Natural killer cell treated with Interleukin-12 subunit alpha and Interleukin-12 subunit beta and Interleukin-15 and Interleukin-18, amount 100 ng/mL, for 72 hours (primary cell): ENCODE measurements at places on chromosomes 1 and 21.

- DNase-seq: no peak
- peak overlapping the region; percentile 16 for H3K4me3 ChIP-seq
- peaks cover 8% of the 10 kb centered on the region for H3K27me3 ChIP-seq
- H3K4me1 ChIP-seq: peaks cover 47% of the 10 kb centered on the region
- H3K36me3 ChIP-seq: no peaks in the 10 kb centered on the region
- peak overlapping the region; percentile 32 for H3K27ac ChIP-seq
Observed at GRCh38 chr1:117363571-117364048, 3.6 kb upstream of the MAN1A2 start.

GRCh38 chr1:199298825-199299224, 660.0 kb downstream of the PTPRC start:
- no peaks in the 10 kb centered on the region for H3K36me3 ChIP-seq
- no peak overlapping the region for H3K27ac ChIP-seq
- peaks cover 14% of the 10 kb centered on the region for H3K27me3 ChIP-seq
- H3K4me3 ChIP-seq: no peak overlapping the region
- DNase-seq: no peak

DNA sequence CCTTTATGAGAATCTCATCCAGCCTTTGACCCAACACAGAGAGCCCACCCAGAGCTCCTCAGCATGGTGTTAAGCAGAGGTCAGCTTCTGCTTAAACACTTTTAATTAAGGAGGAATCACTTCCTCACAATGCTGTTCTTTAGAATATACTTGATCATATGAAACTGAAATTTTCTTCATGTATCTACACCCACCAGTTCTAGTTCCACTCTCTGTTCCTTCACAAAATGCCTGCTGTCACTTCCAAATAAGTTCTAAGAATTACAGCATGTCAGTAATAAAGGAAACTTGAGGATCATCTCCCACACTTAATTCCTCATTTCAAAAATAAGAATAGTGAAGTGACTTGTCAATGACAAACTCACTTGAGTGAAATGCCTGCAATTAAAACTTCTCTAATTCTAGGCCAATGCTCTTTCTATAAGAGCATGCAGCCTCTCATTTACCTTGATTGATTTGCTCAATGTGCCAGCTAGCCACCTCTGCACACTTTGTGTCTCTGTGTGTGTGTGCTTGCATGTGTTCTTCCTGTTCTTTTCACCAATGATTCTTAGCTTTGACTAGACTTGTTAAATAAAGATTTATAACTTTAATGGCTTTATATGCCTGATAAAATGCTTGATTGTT, 356.3 kb downstream of the PLPP3 start:
- peaks cover 5% of the 10 kb centered on the region for H3K27me3 ChIP-seq
- H3K36me3 ChIP-seq: no peaks in the 10 kb centered on the region
- no peak for DNase-seq
- H3K27ac ChIP-seq: no peak overlapping the region
- no peaks in the 10 kb centered on the region for H3K4me1 ChIP-seq

DNA sequence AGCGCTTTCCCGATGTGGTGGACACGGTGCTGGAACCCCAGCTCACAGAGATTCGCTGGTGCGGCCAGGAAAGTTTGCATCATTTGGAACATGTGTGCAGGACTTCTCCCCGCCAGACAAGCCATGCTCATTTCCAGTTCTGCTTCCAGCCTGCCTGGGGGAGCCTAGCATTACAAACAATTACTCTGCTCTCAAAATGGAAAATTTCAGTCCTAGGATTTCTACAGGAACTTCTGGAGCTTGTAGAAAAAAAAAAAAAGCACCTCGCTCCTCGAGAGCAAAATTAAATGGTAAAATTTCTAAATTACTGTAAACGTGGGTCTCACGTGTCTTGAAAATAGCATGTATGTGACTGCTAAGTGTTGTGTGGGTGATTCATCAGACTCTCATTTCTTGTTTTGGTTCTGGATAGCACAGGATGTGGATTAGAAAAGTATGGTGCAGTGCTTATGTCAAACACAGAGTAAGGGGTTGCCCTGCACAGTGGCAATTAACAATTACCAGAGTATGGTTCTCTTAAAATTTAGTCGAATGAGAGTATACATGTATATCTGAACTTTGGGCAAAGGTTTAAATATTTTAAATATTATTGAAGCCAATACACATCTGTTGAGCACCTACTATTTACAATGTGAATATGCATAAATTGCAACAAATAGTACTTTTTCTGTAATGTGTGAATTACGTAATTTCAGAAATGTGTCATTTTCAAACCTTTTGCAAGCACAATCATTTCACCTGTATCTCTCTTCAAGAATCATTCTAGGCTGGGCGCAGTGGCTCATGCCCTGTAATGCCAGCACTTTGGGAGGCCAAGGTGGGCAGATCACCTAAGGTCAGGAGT, 61.8 kb upstream of the PTGFRN start:
- no peaks in the 10 kb centered on the region for H3K36me3 ChIP-seq
- peak overlapping the region; percentile 14 for H3K27ac ChIP-seq
- DNase-seq: no peak

- H3K27ac ChIP-seq: peak overlapping the region; percentile 91
- H3K4me1 ChIP-seq: peaks cover 52% of the 10 kb centered on the region
- H3K4me3 ChIP-seq: peak overlapping the region; percentile 92
- no peaks in the 10 kb centered on the region for H3K27me3 ChIP-seq
Observed at GRCh38 chr1:92538048-92538412, 51.3 kb upstream of the GFI1 start.

DNA sequence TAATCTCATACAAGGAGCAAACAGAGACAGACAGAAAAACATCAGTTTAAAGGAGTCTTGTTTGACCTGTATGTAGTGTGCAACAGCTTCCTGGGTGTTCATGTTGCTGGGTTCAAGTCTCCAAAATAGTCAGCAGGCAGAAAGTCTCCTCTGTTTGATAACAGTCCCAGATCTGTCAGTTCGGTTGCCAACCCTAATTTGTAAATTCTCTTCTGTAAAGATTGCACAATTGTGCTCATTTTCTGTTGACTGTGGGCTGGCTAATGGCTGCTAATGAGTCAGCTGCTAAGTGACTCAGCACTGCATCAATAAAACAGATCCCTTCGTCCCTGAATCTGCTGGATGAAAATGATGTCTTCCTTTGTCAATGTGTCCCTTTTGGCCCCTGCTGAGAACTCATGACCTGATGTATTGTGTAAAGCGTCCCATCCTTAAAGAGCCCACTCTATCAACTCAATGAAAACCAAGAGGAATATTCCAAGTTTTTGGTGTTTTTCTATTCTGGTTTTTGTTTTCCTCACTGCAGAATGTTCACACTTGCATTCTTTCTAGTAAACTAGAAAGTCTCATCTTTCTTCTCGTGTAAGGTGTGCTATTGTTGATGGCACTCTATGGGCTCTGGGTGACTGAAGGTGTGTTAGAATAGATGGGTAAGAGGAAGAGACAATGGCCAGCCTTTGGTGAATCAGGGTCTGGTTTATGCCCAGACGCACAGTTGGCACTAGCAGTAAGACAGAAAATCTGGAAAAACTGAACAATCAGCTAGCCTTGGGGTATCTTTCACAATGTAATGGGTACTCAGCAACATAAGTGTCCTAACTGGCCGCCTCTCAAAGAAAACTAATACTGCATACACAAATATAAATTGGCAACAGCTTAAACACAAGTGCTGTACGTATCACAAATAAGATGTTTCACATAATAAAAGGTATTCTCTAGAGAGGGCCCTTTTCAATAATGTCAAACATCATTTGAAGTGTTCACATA, 75.1 kb upstream of the SIPA1L2 start:
- no peaks in the 10 kb centered on the region for H3K36me3 ChIP-seq
- H3K4me3 ChIP-seq: peak overlapping the region; percentile 16
- peaks cover 13% of the 10 kb centered on the region for H3K27me3 ChIP-seq
- no peak overlapping the region for H3K27ac ChIP-seq
- H3K4me1 ChIP-seq: peaks cover 11% of the 10 kb centered on the region
- no peak for DNase-seq

DNA sequence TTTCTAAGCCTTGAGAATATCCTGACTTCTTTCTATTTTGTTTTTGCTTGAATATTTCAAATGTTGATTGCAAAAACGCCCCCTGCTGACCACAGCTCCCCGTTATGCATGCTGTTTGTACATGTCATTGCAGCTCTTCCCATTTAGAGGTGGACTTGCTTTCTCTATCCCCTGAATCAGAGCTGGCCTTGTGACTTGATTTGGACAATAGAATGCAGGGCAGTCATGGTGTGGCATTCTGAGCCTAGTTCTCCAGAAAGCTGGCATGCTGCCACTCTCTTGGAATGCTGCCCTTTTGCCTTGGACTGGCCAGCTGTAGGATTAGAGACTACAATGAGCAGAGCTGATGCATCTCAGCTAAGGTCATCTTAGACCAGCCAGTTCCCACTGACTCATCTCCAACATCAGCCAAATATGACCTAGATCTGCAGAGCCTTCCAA, 1561.5 kb downstream of the MRPL39 start:
- no peak overlapping the region for H3K27ac ChIP-seq
- no peak overlapping the region for H3K4me3 ChIP-seq
- no peaks in the 10 kb centered on the region for H3K27me3 ChIP-seq
- no peaks in the 10 kb centered on the region for H3K4me1 ChIP-seq

GRCh38 chr1:162903246-162903645, 42.3 kb upstream of the CCDC190 start:
- H3K4me1 ChIP-seq: no peaks in the 10 kb centered on the region
- no peak overlapping the region for H3K27ac ChIP-seq
- no peak overlapping the region for H3K4me3 ChIP-seq
- no peak for DNase-seq
- H3K36me3 ChIP-seq: no peaks in the 10 kb centered on the region

GRCh38 chr1:116470671-116471070, 97.6 kb downstream of the ATP1A1 start:
- no peak for DNase-seq
- H3K27me3 ChIP-seq: peaks cover 9% of the 10 kb centered on the region
- H3K36me3 ChIP-seq: no peaks in the 10 kb centered on the region
- no peaks in the 10 kb centered on the region for H3K4me1 ChIP-seq
- no peak overlapping the region for H3K27ac ChIP-seq
- no peak overlapping the region for H3K4me3 ChIP-seq

DNA sequence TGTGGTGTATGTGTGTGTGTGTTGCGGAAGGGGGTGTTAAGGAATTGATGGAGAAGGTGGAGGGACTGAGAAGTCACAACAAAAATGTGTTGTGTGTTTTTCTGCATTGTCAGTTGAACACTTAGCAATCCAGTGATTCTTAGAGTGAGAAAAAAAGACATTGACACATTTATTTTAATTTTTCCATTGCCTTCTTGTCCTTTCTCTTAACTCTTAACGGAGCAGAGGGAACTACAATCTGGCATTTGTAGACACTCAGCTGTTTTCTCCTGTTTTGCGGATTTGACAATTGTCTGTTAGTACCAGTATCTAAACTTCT, 725 bp downstream of the C1orf53 start:
- H3K4me1 ChIP-seq: peaks cover 19% of the 10 kb centered on the region
- H3K27me3 ChIP-seq: peaks cover 43% of the 10 kb centered on the region
- no peaks in the 10 kb centered on the region for H3K36me3 ChIP-seq

- peak overlapping the region; percentile 87 for H3K27ac ChIP-seq
- H3K4me3 ChIP-seq: peak overlapping the region; percentile 89
- peaks cover 11% of the 10 kb centered on the region for H3K4me1 ChIP-seq
- DNase-seq: no peak
- H3K27me3 ChIP-seq: no peaks in the 10 kb centered on the region
- H3K36me3 ChIP-seq: peaks cover 4% of the 10 kb centered on the region
Observed at GRCh38 chr1:201954263-201955008, 867 bp upstream of the TIMM17A start.

DNA sequence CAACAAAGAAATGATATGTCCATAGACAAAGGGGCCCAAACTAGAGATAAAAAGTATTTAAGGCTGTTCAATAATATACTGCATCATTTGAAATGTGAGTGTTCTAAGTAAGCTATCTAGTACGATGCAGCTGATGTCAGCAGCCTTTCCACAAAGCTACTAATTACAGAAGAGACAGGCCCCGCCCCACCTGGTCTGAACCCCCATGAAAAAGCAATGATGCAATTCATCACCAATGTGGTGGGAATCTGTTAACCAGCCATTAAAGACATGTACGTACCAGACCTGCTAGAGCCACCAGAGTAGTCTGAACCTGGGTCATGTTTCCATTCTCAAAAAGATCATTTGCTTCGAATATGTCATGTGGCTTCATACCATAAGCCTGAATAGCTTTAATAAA, 25.1 kb downstream of the CNN3 start:
- no peaks in the 10 kb centered on the region for H3K36me3 ChIP-seq
- DNase-seq: no peak
- no peak overlapping the region for H3K4me3 ChIP-seq
- H3K27me3 ChIP-seq: peaks cover 2% of the 10 kb centered on the region

DNA sequence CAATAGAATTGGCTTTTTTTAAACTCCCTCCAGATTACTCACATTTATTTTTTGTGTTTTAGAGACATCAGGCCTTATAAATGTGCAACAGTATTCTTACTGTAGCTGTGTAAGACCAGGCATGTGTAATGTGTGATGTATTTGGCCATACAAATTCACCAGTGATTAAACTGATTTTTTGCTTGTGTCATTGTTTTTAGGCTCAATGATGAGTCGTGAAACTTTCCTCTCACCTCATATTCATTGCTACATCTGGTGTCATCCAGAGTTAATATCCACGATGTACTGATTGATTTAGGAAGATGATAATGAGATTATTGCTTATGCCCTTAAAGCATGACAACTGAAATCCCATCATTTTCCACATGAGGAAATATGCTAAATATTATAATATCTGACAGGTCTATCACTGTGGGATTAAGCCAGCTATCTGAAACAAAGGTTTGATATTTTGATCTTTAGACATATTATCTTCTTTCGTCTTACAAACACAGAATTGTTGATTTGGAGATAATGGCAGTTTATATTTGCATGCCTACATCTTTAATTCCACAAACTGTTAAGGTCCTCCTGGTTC, 487.9 kb downstream of the PTBP2 start:
- H3K27ac ChIP-seq: no peak overlapping the region
- no peaks in the 10 kb centered on the region for H3K36me3 ChIP-seq
- H3K27me3 ChIP-seq: no peaks in the 10 kb centered on the region
- DNase-seq: no peak

DNA sequence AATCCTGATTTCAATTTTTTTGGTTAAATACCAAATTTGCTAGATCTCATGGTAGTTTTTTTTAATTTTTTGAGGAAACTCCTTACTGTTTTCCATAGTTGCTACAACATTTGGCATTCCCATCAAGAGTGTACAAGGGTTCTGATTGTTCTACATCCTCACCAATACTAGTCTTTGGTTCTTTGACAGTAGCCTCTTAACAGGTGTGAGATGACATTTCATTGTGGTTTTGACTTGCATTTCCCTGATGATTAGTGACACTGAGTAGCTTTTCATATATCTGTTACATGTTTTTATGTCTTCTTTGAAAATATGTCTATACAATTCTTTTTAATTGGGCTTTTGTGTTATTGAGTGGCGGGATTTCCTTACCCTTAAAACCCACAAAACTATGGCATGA, 20.9 kb upstream of the RGS13 start:
- H3K36me3 ChIP-seq: no peaks in the 10 kb centered on the region
- DNase-seq: no peak
- H3K27ac ChIP-seq: no peak overlapping the region
- no peaks in the 10 kb centered on the region for H3K4me1 ChIP-seq
- H3K4me3 ChIP-seq: no peak overlapping the region
